GM18507 (cell line): ENCODE measurements at places on chromosomes 13 and 19.

DNA sequence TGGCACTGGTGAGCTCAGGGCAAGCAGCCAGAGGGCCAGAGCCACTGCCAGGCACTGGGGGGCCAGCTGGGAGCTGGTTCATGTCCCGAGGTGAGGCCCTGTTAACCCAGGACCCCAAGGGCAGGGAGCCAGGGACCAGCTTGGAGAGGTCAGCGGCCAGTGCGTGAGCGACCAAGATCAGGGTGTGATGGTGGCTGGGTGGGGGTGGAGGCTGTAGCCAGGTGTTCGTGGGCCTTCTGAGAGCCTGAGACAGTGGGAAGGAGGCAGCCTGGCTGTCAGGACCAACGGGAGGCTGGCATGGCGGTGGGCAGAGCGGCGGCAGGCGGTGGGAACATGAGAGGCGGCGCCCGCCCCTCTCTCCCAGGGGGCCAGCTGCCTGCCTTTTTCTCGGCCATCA lies 8.1 kb upstream of the KPTN start:
- DNase-seq, result no peak

GRCh38 chr19:42306646-42307045 lies 4.2 kb upstream of the PAFAH1B3 start:
- no peak for DNase-seq

DNA sequence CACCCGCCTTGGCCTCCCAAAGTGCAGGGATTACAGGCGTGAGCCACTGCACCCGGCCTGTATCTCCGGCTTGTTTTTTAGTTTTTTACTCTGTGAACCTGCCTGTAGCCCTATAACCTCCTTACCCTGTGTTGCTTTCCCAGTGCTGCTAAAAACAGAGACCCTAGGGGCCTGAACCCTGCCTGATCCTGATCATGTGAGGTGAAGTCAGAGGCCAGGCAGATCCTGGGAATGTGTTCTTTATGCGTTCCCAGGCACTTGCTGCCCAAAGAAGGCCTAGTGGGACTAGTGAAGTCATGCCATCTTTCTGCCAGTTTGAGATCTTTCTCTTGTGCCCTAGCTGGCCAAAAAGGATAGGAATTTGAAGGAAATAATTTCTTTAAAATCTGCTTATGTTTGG lies 4.6 kb downstream of the UBA2 start:
- no peak for DNase-seq

GRCh38 chr19:18317961-18318800 lies 4.7 kb downstream of the LSM4 start:
- DNase-seq, result no peak

- peak; percentile 92 for DNase-seq
Observed at GRCh38 chr19:58326914-58327726, at the start of gene ZSCAN22. ZSCAN22 (plus strand) TSS chr19:58326994; CDS start chr19:58334803, 7,809 bp downstream.

GRCh38 chr19:47075941-47076340 lies 27.5 kb upstream of the TMEM160 start:
- no peak for DNase-seq
